ENCODE measurements at places on chromosomes 7 and 10.

- no peak for DNase-seq
These were observed 25.4 kb downstream of the KNDC1 start for GRCh38 chr10:133185421-133185820.

DNA sequence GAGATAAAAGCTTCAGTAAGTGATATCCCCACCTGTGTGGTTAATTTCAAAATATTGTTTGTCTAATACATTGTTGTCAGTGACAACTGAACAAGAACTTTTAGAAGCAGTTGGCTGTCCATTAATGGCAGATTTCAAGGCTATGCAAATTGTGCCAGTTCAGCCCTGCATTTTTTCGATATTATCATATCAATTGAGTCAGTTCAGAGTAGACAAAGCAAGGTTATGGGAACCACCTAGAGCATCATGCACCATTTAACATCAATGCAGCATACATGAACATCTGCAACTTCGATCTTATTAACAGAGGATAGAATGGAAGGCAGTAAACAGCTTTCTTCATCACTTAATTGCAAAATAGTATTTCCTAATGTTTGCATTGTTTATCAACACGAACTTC is 180.7 kb upstream of the KAT6B start:
- DNase-seq, result no peak

GRCh38 chr7:159177284-159177953 is 32.8 kb upstream of the VIPR2 start:
- DNase-seq, result no peak

- no peak for DNase-seq
These were observed 54.8 kb downstream of the ZMIZ1 start for GRCh38 chr10:79123547-79123963.

GRCh38 chr7:142535123-142535779 is 214.0 kb upstream of the PRSS1 start:
- DNase-seq, result peak; percentile 69

DNA sequence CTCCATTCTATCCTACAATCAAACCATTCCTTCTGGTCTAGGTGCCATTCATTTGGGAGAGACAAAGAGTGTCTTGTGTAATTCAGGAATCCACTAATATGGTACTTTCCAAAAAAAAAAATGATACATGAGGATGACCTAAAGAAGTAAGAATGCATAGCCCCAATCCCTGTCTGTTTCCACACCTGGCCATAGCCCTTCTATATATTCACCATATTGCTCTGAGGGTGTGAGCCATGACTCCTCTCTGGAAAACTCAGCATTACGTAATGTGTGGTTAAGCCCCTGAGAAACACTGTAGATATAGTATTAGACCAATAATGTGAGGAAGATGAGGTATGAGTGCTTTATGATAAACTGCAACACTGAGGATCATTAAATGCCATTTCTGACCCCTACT is 592.7 kb downstream of the INHBA start:
- no peak for DNase-seq

GRCh38 chr10:106555599-106555998 is 608.9 kb downstream of the SORCS1 start:
- no peak for DNase-seq

- DNase-seq, result no peak
These were observed 377.0 kb downstream of the IPMK start for GRCh38 chr10:57890691-57891090.

DNA sequence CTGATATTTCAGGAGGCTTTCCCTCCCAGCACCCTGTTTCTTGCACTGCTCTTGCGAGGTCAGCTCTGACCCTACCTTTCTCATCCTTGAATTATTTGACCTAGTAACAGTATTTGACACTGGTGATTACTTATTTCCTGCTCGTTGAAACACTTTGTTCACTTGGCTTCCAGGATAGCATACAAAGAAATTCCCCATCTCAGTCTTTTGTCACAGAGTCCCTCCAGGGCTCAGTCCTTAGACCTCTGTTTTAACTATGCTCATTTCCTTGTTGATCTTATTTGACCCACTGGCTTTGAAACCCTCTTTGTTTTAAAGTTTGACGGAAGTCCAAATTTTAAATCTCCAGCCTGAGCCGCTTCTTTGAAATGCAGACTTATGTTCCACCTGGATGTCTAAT is 29.9 kb downstream of the BMPR1A start:
- no peak for DNase-seq

GRCh38 chr10:12838995-12839927 is 162.3 kb downstream of the CCDC3 start:
- no peak for DNase-seq

DNA sequence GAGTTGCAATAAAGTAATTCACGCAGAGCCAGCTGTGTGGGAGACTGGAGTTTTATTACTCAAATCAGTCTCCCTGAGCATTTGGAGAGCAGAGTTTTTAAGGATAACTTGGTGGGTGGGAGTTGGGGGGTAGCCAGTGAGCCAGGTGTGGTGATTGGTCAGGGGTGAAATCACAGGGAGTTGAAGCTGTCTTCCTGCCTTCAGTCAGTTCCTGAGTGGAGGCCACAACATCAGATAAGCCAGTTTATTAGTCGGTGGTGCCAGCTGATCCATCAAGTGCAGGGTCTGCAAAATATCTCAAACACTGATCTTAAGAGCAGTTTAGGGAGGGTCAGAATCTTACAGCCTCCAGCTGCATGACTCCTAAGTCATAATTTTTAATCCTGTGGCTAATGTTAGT is 3.3 kb upstream of the CYP51A1 start:
- no peak for DNase-seq

GRCh38 chr10:106991091-106991490 is 173.4 kb downstream of the SORCS1 start:
- no peak for DNase-seq

DNA sequence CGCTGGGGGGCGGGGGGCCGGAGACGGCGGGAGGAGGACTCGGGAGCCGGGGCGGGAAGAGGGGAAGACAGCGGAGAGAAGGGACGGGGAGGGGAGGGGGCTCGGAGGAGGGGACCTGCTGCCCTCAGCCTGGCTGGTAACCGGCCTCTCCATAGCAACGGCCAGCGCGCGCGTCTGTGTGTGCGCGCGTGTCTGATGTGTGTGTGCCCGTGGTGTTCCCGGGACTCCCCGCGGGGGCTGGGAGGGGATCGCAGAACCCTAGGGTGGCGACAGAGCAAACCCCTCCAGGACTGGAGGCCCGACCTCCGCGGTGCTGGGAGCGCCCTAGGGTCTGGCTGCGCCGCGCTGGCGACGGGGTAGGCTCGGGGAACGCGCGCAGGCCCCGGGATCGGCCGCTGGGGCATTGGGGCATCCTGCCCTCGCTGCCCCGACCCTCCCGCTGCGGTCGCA is 356.3 kb downstream of the DNAJB6 start:
- no peak for DNase-seq

- no peak for DNase-seq
These were observed 97.7 kb upstream of the CDK6 start for GRCh38 chr7:92934096-92934495.

DNA sequence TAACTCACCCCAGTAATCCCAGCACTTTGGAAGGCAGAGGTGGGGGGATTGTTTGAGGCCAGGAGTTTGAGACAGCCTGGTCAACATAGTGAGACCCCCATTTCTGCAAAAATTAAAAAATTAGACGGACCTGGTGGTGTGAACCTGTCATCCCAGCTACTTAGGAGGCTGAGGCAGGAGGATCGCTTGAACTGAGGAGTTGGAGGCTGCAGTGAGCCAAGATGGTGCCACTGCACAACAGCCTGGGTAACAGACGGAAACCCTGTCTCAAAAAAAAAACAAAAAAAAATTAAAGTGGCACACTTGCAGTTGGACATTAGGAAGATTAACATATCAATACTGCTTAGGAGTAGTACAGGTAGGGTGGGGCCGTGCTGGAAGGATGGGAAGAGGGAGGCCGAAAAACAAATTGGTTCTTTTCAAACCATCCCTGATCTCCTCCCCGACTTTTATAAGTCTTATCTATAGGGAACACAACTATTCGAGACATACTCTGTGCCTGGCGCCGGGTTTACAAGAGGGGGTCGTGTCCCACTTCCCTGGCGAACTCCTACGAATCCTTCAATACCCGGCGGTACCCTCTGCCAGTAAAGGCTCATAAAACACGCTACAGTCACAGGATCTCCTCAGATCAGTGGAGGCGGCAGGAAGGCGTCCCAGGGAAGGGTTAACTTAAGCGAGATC is 628 bp downstream of the TAF6 start:
- DNase-seq, result no peak

DNA sequence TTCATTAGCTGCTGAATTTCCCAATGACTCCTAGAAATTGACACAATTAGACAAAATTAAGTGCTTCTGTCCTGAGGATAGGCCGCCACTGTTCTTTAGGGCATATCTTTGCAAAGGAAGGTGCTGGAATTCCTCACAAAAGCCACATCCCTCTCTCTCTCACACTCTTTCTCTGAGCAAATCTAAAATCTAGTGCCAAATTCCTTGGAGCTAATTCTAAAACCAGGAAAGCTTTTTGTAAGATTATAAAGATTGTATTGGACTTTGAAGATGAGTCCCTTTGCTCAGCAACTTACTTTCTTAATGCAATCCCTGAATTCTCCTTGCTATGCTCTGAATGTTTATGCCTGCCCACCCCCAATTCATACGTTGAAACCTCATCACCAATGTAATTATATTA is 288.9 kb downstream of the KCNMA1 start:
- no peak for DNase-seq

- DNase-seq, result no peak
These were observed 759.1 kb upstream of the IGFBP3 start for GRCh38 chr7:46680147-46680546.

GRCh38 chr7:50718876-50719275 is 63.8 kb downstream of the GRB10 start:
- no peak for DNase-seq

GRCh38 chr10:66466622-66467021 is 459.2 kb upstream of the LRRTM3 start:
- DNase-seq, result no peak

GRCh38 chr10:67695555-67695954 is 440 bp downstream of the CTNNA3 start:
- DNase-seq, result no peak

GRCh38 chr7:151351027-151351426 is 9.4 kb downstream of the NUB1 start:
- DNase-seq, result no peak

DNA sequence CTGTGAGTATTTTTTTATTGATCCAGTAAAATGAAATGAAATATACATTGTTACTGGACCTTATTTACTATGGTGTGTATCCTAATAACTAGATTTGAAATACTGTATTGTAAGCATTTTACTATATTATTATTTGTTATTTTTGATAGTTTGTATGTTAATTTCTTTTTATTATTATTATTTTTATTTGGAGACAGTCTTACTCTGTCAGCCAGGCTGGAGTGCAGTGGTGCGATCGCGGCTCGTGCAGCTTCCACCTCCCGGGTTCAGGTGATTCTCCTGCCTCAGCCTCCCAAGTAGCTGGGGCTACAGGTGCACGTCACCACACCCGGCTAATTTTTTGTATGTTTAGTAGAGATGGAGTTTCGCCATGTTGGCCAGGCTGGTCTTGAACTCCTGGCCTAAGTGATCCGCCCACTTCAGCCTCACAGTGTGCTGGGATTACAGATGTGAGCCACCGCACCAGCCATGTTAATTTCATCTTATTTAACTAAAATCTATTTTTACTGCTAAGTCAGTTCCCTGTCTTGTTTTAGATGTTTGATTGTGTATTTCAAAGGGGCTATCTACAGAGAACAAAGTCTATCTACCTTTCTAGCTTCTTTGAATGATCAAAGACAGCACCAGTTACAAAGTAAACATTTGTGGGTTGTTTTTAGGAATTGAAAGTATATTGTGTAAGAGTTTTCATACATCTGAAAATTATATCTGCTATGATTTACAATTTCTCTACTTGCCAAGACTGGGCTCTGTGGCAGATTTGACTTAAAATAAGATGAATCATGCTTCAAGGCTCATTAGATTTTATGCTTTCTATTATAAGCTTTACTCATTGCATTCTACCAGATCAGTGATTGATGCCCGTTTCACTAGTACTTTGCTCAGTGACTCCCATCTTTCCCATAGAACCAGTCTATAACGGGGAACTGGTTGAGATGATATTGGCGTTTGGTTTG is 41.6 kb downstream of the CDC123 start:
- no peak for DNase-seq

DNA sequence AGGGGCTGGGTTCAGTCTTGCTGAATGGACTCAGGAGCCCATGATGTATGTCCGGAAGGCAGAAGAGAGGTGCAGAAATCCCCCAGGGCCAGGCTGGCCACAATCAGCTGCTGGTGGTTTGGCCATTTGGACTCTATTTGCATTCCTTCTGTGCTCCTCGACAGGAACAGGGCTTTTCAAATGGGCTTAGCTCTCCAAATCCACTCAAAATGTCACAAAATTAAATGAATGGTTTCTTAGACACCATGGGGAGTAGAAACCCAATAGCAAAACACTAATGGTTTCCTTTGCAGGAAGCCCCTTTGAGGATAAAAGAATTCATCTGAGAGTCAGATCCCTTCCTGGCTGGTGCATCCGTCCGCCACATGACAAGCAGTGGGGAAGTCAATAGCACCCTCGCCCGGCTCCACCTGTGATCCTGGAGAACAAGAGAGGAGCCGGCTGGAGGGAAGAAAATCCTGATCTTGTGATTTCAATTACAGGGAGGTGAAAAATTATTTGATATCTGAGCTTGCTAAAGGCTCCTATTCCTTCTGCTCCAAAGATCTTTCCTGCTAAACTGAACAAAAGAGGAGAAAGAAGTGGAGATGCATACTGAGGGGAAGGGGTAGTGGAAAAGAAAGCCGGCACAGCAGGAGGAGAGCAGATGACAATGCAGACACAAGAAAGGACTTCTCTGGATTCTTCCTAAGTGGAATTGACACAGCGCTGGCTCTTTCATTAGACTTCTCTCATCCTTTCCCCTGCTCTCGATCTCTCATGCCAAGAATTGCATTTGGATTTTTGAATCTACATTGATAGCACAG is 190.7 kb downstream of the C7orf25 start:
- no peak for DNase-seq

GRCh38 chr7:133542209-133542780 is 289.4 kb downstream of the EXOC4 start:
- DNase-seq, result no peak

DNA sequence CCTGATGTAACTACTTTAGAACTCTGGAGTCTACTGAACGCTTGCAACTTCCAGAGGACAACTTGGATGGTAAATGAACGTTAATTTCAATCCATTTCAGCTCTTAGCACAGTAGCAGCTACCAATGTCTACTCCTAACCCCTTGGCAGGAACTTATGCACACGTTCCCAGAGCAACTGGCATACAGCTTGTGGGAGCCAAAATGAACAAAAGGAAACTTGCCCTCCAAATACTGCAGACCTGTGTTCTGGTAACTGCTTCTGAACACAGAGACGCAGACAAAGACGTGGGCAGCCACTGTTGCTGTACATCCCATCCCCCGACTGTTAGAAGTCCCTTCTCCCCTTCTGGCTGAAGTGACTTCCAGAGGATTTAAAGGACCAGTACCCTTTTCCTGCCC is 61.3 kb downstream of the XPNPEP1 start:
- no peak for DNase-seq

- DNase-seq, result no peak
These were observed 439.7 kb upstream of the IGFBP3 start for GRCh38 chr7:46360811-46361210.

GRCh38 chr10:34996843-34997242 is 93.3 kb downstream of the CUL2 start:
- no peak for DNase-seq

Measured in NCI-H1930 (cell line).